ENCODE measurements at places on chromosomes 13 and 19. TPM values are rescaled to one million over a fixed set of nuclear protein-coding genes. Genes with fewer than 3 reads are reported as not detected.

ADGRE3 gene
- not detected for polyA plus RNA-seq

DNA sequence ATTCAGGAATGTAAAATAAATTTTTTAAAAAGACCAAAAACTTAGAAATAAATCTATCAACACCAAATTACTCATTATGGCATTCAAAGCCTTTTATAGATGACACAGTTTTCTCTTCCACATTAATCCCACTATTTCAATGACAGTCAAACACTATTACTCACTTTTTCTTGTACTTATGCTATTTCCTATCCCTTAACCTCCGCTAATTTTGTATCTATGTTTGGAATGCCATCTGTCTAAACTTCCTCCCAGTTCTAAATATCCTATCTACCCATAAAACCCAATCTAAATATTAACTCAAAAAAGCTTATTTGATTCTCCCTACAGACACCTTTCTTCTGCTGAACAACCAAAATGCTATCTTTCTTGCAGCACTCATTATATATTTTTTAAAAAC is 203.5 kb downstream of the ENOX1 start:
- DNase-seq: no peak

DNA sequence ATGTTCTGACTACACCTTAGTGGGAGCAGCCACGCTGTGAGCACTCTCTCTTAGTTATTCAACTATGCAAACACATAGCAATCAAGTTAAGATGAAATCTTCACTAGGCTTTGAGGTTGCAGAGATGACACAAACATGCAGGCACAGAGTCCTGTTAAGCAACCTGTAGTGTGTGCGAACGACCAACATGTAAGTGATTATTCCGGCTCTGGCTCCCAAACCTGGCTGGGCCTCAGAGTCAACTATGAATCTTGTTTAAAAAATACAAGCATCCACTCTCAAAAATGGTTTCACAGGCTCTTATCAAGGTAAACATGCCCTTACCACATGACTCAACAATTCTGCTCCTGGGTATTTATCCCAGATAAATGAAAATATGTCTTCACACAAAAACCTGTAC is 91.4 kb downstream of the IRS2 start:
- no peak for DNase-seq

DNA sequence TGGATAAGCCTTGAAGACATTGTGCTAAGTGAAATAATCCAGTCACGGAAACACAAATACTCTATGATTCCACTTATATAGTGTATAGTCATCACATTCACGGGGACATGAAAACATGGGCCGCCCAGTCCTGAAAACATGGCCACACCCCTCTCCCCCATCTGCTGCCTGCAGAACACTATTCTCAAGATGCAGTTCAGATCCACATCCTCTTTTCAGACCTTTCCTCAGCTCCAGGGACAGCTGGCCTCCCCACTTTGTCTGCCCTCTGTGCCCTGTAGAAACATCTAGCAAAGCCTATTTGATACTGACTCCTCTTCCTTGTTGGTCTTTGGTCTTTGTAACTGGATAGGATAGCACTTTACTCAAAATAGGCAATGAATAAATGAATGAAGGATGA is 8.3 kb downstream of the RFX2 start:
- DNase-seq: no peak

GRCh38 chr13:77306458-77306857 is 20.4 kb downstream of the MYCBP2 start:
- DNase-seq: no peak

GRCh38 chr13:90091611-90092010 is 1255.9 kb upstream of the MIR17HG start:
- no peak for DNase-seq

All from left kidney (tissue), 8 donors.